Hippocampal formation (tissue), 2 donors: ENCODE measurements at places on chromosomes 12 and 14.

- DNase-seq, result peak; percentile 34
Observed at GRCh38 chr12:54294152-54294952, 6.5 kb downstream of the NFE2 start.

GRCh38 chr14:53946404-53947093 lies 10.1 kb downstream of the BMP4 start:
- no peak for DNase-seq

DNA sequence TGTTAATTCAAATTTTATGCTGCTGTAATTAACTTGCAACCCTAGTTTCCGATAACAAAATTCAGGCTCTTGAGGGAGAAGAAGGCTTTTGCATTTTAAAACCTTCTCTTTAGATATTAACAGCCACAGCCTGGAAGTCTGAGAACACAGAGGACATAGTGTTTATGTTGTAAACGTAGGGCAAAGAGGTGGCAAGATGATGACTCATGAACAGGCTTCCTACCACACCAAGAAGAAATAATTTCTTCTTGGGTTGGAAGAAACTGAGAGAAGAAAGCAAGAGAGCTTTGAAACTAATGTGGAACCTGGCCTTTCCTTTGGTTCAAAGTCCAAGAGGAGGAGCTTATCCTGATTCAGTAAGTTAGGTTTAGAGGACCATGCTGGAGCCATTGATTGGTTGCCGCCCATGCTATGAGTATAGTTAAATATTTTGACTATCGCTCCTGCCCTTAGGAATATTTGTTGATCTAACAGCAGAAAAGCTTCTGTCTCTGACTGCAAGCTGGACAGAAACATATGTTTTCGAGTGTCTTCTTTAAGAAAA lies 31.8 kb downstream of the CCDC198 start:
- no peak for DNase-seq

DNA sequence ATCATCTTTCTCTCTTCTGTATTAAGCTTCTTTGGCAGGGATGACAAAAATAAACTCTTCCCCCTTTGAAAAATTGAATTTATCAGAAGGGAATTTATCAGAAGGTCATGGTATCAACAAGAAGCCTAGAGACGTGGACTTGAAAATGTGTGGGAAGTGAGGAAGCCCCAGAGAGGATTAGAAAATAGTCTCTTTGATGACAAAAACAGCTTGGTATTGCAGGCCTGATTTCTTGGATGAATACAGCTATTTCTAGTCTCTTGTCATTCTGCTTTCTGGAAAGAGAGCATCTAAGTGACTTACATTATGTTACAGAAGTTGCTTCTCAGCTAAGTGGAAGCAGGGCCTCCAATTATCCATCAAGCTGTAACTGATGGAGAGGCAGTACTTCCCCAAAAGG lies 111.1 kb downstream of the KITLG start:
- DNase-seq, result no peak

GRCh38 chr12:26461776-26462175 lies 266.4 kb downstream of the SSPN start:
- DNase-seq, result no peak
